Frontal cortex (tissue), 4 donors: ENCODE measurements at places on chromosomes 4 and X. TPM values are rescaled to one million over a fixed set of nuclear protein-coding genes. Genes with fewer than 3 reads are reported as not detected.
A peak's percentile ranks its signal among the peaks of the same experiment; 100 is the strongest.

Gene HTR2C
- 11.0 TPM for total RNA-seq

GRCh38 chr4:82201805-82202641 is 171.8 kb downstream of the HNRNPD start:
- DNase-seq: no peak

Gene PAGE2
- total RNA-seq: not detected

GRCh38 chr4:57442831-57443291 is 332.7 kb upstream of the IGFBP7 start:
- DNase-seq: no peak

DNA sequence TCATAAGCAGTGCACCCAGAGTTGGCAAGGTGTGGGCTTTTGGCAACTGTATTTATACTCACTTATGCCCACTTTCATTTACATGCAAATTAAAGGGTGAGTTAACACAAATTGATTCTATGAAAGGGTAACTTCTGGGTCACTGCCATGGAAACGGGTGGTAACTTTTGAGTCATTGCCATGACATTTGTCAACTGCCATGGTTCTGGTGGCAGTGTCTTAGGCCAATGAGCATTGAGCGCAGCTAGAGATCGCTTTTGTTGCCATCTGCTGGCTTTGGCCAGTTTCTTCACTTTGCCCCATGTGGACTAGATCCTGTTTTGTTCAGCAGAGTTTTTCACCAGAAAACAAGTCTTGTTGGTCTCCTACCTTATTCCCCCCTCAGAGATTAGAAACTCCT is 170.8 kb upstream of the NUDT6 start:
- DNase-seq: no peak

DNA sequence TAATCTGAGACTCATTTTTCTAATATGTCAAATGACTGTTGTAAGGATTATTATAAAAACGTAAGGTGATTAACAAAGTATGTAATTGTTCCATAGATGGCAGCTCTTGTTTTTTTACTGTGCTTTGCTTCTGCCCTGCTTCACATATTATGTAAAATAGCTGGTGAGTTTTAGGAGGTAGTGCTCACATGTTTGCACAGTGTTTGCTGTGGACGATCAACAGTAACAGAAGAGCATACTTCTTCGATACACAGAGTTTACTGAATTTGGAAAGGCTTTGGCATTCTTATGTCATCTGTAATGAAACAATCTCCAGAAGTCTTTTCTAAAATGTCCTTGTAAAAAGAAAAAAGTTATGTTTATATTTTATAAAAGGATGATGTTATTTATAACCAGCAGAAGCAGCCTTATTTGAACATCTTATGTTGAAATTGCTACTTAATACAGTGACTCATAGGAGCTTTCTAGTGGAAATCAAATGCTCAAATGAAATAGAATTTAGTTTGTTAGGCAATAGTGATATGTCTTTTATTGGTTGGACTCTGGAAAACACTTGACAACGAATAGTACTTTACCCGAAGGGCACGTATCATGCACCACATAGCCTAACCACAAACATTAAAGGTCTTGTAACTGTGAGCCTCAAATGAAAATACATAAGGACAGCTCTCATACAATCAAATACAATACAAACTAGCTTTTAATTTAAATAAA is 1.9 kb upstream of the MTTP start:
- no peak for DNase-seq

DNA sequence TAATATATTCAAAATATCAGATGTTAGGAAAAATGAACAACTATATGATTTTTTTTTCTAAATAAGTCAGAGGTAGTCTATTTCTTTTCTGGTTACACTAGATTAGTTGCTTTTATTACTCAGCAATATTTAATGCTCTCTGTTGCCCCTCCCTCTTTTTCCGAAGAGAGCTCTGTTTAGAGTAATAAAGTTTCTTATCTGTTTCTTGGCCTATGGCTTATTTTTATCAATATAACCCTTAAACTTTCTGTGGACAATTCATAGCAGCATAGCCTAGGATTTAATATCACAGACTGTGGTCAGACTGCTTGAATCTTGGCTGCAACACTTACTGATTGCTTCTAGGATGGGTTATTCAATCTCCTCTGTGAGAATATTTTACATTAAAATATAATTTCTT is 2315.4 kb upstream of the AGA start:
- no peak for DNase-seq

Gene PNCK
- 18.3 TPM for total RNA-seq

GRCh38 chrX:24025741-24026403 is 1.1 kb downstream of the KLHL15 start:
- DNase-seq: peak; percentile 27

DNA sequence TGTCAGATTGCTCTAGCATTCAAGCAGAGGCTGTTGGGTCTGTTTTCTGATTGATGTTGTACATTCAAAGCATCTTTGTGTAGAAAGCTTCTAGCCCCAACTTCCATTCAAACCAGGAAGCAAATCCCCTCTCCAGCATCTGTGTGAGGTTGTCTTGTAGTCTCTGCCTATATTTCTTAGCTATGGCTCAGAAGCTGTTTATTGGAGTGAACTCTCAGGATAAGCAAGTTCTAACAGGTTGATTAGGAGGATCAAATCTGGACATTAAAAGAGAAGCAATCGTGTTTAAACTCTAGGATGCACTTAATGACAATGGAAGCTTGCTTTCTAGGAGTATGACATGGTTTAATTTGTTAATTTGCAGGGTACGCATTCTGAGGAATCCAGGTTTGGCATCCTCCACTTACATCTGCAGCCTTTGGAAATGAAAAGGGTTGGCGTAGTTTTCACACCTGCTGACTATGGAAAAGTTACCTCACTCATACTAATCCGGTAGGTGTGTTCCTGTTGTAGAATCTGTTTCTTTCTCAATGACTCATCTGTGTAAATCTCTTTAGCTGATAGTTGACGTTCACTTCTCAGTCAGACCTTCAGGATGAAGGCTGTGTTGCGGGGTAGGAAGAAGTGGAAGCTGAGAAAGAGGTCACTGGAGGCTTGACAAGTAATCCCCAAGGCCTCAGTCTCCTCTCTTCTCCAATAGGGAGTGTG is 88.0 kb upstream of the TLR2 start:
- DNase-seq: no peak

- DNase-seq: no peak
These were observed 8.4 kb upstream of the FHL1 start for GRCh38 chrX:136138939-136139338.

Gene RAB40A
- 0.82 TPM for total RNA-seq

GRCh38 chrX:23729214-23729613 is 13.9 kb downstream of the ACOT9 start:
- DNase-seq: no peak

DNA sequence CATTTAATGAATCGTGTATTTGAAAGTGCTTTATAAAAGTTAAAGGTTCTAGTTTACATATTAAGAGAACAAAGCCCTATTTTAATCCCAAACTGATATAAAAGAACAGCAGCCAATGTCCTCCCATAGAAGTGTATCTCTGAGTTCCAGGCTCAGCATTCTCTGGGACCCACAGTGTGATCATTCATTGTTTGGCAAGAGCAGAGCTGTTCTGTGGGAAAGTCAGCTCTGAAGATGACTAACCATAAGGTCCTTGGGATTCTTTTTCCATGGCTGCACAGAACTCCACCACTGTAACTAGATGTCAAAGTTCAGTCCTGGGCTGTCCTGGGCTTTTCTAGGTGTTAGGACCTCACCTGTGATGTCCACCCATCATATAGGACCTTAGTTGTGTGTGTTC is 157.0 kb upstream of the TLL1 start:
- no peak for DNase-seq

DNA sequence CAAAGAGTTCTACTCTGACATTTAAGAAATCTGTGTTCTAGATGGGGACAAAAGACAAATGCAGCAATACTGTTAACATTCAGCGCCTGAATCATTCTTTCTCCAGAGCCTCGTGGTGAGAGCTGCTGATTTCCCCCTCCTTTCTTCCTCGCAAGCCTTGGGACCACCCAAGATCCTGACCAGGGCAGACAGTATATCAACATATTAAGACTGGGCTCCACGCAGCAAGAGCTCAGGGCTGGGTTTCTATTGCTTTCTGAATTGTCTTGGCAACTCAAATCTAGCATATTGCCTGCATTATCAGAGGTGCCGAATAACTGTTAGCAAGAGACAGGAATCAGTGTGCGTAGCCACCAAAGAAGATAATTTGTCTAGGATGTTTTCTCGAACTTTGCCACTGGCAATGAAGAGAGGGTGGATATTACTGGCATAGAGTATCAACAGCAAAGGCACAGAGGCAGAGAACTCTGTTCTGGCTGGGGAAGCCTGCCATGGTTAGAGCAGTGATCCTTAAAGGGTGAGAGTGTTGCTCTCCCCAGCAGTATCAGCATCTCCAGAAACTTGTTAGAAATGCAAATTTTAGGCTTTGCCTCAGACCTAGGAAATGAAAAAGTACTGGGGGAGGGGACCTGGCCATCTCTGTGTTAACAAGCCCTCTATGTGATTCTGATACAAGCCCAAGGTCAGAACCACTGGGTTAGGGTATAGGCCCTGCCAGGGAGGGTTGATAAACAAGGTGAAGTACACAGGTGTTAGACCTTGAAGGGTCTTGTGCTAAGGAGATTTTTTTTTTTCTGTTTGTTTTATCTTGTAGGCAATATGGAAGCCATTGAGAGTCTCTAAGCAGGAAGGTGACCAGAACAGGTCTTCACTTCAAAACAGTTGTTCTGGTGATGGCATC is 46.2 kb upstream of the MID1IP1 start:
- no peak for DNase-seq

- no peak for DNase-seq
These were observed 23.1 kb upstream of the TMEM184C start for GRCh38 chr4:147594107-147594506.

DNA sequence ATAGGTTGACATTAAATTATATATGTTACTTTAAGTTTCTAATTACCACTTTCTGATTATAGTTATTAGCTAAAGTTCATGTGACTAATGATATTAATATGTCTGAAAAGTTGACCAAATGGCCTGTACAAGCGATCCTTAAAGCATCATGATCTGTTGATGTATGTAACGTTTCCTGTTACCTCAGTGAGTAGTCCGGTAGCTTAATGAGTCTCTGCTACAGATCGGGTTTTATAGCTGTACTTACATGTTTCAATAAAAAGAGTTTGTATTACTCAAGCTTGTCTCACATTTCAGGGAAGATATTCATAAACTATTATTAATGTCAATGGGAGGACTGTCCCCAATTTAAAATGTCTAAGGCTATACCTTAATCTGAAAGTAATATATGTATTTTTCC is 246.3 kb downstream of the PPP3CA start:
- DNase-seq: no peak

- no peak for DNase-seq
These were observed 313.0 kb upstream of the SLC7A11 start for GRCh38 chr4:138555108-138555507.

Gene F8A1
- 2.4 TPM for total RNA-seq

DNA sequence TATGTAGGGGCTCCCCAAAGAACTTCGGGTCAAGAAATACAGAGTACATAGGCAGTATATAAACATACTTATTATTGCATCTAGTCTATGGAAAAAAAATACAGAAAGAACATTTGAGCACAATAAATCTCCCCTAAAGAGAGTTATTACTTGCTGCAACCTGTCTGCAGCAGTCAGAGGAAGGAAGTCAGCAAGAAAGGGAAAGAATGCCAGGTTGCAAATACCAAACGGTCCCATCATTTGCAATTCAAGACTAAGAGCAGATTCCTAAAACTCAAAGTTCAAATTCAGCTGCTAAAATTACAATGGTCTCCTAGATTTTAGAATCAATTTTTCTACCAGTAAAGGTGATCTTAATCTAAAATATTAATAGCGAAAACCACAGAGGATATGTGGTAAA is 236.2 kb upstream of the NUDT6 start:
- DNase-seq: no peak

DNA sequence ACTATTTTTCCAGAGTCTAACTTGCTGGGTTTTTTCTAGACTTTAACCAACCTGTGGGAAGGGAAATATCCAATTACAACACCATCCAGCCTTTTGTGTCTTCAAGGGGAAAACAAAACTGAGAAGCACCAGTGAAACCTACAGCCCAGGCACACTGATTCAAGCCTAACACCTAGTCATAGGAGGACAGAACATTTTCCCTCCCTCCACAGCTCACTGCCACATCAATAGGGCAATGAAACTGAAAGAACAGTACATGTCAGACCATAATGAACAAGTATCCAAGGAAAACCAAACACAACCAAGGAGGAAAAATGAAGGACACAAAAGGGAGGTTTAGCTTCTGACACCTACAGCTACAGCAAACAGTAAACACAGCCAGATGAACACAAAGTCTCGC is 17.6 kb downstream of the MAGEA8 start:
- DNase-seq: no peak

GRCh38 chr4:168683595-168683994 is 186.7 kb downstream of the PALLD start:
- no peak for DNase-seq

- no peak for DNase-seq
These were observed 146.5 kb downstream of the AFAP1 start for GRCh38 chr4:7793186-7793585.

- DNase-seq: peak; percentile 18
These were observed 551 bp downstream of the NPNT start for GRCh38 chr4:105895583-105896460.

- DNase-seq: no peak
These were observed 71.0 kb downstream of the TMA16 start for GRCh38 chr4:163565226-163566135.

Gene LDB2
- total RNA-seq: 216 TPM

Gene PRDM8
- 26.9 TPM for total RNA-seq

GRCh38 chr4:110475881-110476818 is at the start of gene ENPEP:
TSS of gene ENPEP (plus strand) at chr4:110476155. CDS start at chr4:110476415, 260 bp downstream.
- peak; percentile 4 for DNase-seq

GRCh38 chrX:119758731-119759247 is 401 bp downstream of the SOWAHD start:
- no peak for DNase-seq

DNA sequence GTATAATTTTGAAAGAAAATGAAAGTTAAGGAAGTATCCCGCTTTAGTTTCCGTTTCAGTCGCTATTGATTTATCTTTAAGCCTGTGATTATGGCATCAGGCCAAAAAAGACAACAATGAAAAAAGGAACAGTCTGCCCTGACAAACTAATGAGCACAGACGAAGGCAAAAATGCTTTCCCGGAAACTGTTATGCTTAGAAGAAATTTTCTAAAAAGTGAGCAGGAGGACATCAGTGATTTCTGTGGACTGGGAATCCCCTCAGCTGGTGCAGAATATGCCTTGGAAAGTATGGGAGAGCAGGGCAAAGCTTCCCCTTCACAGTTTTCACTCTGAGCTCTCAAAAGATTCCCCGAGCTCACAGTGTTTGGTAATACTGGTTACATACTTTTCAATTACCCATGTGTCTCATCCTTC is 5.1 kb upstream of the CXCL10 start:
- no peak for DNase-seq

- DNase-seq: no peak
These were observed 375.2 kb downstream of the GALNTL6 start for GRCh38 chr4:172188248-172188988.

DNA sequence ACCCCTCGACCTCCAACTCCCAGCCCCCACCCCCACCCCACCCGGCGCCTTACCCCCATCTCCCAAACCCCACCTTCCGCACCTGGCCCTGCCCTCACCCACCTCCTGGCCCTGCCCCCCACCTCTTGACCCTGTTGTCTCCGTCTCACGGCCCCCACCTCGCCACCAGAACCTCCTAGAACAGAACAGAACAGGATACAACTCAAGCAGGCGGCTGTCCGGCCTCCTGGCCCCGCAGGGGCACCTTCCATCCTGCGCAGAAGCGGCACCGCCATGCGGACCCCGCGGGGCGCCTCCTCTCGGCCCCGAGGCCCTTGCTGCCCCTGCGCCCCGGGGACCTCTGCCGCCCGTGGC is 354 bp downstream of the CTAG2 start:
- no peak for DNase-seq
